ENCODE measurements at places on chromosomes 12 and 14.
A peak's percentile ranks its signal among the peaks of the same experiment; 100 is the strongest.

DNA sequence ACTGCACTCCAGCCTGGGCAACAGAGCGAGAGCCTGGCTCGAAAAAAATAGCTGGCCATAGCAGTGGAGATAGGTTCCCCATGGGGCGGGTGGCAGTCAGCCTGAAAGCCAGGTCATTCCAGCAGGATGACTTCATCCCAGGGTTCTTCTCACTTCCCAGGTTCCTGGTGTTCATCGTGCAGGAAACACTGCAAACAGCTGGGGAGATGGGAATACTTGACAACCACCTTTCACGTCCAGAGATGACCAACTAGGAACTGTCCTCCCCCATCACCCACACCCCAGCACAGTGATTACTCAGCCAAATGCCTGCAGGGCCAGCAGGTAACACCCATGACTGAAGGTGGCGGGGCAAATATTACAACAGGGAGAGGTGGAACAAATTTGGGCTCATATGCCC is 1.7 kb downstream of the VSIG10 start:
- DNase-seq = peak; percentile 12

GRCh38 chr14:20606190-20606901 is 15.2 kb upstream of the RNASE12 start:
- no peak for DNase-seq

- DNase-seq = no peak
Measured at GRCh38 chr12:31406345-31406744, 80.4 kb upstream of the SINHCAF start.

DNA sequence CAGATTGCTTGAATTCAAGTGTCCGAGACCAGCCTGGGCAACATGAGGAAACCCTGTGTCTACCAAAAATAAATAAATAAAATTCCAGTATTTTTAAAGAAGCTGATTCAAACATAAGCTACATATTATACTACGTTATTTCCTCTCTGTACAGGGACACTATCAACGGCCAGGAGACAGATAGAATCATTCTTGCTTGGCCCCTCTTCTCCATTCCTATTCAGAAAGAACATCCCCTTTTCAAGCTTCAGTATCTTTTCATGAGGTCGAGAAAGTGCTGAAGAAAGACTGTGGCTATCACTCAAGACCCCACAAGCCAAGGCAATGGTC is 314 bp upstream of the DHRS7 start:
- no peak for DNase-seq

- no peak for DNase-seq
Measured at GRCh38 chr12:3366451-3367110, 124.4 kb upstream of the PRMT8 start.

DNA sequence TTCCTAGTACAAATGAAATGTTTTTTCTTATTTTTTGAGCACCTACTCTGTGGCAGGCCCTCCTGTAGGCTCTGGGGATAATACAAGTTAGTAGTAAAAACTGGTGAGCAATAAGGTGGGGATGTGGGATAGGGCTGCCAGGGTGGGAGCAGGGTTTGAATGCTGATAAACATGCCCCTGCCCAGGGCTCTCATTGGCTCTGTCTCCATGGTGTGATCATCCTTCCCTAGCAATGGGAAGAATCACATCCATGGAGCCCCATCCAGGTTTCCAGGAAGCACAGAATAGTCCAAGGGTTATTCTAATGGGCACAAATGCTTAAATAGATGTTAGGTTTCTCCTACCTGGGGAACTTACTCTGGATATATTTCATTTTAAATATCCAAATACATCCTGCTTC is 45.5 kb downstream of the GIT2 start:
- DNase-seq = no peak

DNA sequence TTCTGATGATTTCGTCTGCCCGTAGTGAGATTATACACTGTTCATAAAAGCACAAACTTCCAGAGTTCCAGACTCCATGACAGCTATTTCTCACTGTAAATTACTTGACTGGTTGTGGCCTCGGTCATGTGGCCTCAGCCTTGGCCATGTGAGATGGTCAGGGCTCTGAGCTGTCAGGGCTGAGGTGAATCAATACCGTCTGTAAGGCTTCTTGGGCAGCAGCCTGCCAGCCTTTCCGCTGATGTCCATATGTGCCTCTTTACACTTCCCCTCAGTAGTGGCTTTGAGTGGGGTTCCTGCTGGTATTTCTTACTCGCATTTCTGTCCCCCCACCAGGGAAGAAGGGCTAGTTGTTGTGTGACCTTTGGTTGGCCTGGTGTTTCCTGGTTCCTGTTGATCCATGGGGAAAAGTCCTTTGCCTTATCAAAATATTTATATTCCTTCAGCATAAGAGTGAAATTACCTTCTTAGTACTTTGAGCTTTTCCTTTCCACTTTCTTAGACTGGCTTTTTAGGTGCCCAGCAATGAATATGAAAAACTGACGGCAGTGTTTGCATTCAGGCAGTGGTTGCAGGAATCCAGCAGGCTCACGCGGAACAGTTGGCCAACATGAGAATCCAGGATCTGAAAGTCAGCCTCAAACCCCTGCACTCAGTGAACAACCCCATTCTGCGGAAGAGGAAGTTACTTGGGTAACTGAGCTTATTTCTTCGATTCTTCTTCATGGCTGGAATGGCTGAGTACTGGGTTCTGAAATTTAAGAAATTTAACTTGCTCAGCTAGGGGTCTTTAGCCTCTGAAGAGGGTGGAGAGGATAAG is 46.1 kb downstream of the MAPKAPK5 start:
- DNase-seq = no peak

GRCh38 chr14:61577506-61577931 is 117.8 kb upstream of the HIF1A start:
- no peak for DNase-seq

- DNase-seq = no peak
Measured at GRCh38 chr14:67444395-67444794, 32.4 kb upstream of the PLEK2 start.

GRCh38 chr14:71891970-71892369 is 40.3 kb upstream of the RGS6 start:
- no peak for DNase-seq

DNA sequence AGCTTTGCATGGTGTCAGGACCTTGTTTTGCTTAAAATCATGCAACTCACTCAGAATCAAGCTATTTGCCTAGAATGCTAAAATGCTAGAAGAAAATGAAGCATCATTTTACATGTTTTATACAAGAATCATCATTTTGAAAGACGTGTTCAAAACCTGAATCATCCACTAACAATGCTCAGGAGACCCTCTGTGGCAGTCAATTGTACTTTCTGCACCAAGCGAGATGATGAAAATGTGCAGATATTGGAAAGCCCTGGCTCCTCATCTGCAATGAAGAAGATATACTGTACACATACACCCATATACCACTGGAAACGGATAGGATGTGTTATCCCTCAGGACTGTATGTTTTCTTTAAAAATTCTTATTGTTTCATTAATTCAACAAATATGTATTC is 92.7 kb downstream of the DYRK2 start:
- DNase-seq = no peak

- no peak for DNase-seq
Measured at GRCh38 chr14:30177781-30178180, 250.1 kb upstream of the PRKD1 start.

GRCh38 chr14:53539489-53540126 is 386.5 kb upstream of the DDHD1 start:
- peak; percentile 50 for DNase-seq

DNA sequence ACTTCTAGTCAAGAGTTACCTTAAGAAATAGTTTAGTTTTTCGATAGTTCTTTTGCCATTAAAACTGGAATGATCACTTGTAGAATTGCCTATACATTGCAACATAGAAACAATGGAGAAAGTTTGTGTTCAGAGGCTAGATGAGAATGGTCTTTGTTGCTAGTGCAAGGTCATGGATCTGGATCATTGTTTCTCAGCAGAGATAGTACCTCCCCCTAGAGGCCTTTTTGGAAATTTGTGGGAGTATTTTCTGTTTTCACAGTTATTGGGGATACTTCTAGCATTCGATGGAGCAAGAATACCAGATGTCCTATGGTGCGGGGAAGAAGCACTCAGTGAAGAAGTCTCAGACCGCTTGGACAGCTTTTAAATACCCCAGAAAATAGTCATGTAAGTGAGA is 138.8 kb upstream of the HMGA2 start:
- DNase-seq = no peak

DNA sequence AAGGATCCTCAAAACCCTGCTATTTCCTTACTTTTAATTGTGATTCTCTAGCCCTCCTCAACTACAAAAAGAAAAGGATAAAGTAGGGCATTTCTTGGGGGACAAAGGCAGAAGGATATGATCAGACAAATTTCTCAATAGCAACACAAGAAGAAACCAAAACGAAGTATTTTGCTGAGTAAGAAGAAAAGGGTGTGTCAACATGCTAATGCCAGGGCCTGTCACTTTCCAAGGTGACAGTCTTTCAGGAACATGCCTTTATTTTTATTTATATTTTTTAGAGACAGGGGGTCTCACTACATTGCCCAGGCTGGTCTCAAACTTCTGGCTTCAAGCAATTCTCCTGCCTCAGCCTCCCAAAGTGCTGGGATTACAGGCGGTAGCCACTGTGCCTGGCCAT is 39.8 kb downstream of the CBX5 start:
- no peak for DNase-seq

DNA sequence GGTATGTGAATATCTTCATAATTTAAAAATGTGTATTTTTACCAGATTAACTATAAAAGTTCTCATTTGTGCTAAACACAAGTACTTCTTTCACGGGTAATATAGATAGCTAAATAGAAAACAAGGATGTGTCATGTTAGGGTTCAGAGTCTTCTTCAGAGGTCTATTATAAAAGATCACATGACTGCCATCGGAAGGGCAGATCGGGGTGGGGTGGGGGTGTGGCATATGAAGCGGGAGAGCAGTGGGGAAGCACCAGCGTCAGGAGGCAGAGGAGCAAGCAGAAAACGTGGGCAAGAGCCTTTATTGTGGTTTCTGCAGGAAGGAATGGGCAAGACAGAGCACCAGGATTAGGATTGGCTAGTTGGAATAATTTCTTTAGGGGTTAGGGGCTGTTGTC is 63.7 kb upstream of the DNM1L start:
- DNase-seq = no peak

DNA sequence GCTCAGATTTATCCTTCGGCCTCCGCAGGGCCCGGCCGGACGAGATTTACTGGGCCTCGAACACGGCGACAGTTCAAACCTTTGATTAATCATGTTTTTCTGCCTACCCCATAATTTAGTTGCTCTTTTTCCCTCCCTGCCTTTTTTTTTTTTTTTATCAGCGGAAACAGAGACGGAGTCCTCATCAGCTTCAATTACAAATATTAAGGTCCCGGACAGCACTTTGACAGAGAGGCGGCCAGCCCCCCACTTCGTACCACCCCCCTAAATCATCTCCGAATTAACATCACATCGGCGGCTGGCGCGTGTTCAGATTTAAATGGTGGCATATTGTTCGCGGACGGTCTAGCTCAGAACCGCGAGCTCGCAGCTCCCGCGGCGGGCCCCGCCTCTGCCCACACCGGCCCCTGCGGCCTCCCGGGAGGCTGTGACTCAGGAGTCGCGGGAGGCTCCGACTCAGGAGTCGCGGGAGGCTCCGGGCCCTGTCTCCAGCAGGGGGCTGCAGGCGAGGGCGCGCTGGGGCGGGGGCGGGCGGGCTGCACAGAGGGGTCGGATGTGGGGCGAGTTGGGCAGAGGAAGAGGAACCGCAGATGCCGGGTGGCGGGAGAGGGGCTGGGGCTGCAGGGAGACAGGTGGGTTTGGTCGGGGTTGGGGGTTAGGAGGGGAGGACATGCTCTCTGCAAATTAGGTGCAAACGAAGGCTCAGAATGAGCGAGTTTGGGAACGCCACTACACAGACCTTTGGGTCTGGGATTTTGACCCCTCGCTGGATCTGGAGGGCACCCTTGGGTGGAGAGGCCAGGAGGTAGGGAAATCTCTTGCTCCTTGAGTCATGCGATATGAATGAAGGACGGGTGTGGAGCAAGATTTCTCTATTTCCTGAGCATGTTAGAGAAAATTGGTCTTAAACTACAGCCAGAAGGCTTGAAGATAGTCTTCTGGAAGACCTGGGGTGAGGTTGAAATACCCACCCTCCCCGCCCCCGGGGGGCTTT is 19.6 kb upstream of the ATP5MC2 start:
- DNase-seq = no peak

- no peak for DNase-seq
Measured at GRCh38 chr14:22482782-22483553, 106.1 kb downstream of the DAD1 start.

- peak; percentile 64 for DNase-seq
Measured at GRCh38 chr14:102437997-102438915, 71.3 kb downstream of the ANKRD9 start.

- no peak for DNase-seq
Measured at GRCh38 chr12:110123919-110124268, 263 bp upstream of the IFT81 start.

DNA sequence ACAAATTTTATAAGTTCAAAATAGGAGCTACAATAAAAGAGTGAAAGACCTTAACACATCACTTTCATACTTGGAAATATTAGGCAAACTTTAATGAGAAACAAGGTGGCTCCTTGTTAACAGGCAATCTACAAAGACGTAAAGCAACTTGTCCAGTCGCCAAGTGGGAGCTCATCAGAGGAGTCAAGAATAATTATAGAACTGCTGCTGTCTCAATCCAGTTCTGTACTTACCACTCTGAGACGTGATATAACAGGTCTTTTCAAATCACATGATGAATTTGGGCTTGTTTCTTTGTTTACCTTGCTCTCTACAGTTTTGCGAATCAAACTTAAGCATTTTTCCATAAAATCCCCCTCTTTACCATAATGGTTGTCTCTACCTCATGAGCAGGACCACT is 3.6 kb downstream of the YBX3 start:
- no peak for DNase-seq

DNA sequence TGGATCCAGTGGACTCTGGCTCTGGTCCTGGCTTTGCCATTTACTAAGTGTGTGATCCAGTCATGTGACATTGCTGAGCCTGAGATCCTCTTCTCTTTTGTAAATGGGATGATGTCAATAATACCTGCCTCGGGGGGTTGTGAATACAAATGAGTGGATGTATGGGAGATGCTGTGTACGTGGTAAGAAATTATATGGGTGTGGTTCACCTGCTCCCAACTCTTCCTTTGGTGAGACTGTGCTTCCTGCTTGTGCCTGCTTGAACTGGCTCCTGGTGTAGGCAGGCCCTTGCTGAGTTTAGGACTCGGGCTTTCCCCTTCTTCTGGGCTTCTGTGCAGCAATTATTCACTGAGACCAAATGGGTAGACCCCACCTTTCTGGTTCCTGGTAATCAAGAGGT is 189.5 kb upstream of the FRMD6 start:
- DNase-seq = no peak

DNA sequence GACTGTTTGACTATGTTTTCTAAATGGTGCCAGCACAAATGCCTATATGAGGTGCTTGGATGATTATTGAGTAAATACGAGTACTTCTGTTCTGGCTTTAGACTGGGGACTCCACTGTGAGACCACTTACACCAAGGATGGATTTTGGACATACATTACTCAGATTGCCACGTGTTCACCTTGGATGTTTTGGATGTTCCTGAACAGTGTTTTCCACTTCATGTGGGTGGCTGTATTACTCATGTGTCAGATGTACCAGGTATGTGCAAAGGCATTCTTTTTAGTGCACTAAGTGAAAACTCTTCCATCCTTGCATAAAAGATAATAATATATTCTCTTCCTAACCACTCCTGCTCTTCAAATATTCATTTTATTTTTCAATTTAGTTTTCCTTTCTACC is 30.7 kb downstream of the CSRP2 start:
- DNase-seq = no peak

GRCh38 chr14:99699085-99699760 is 15.1 kb downstream of the CYP46A1 start:
- no peak for DNase-seq

- DNase-seq = no peak
Measured at GRCh38 chr14:30559638-30560091, 707 bp downstream of the G2E3 start.

- DNase-seq = no peak
Measured at GRCh38 chr12:70002097-70002911, 177.3 kb downstream of the MYRFL start.
